ENCODE measurements at places on chromosomes 13 and 19. TPM values are rescaled to one million over a fixed set of nuclear protein-coding genes. Genes with fewer than 3 reads are reported as not detected.

VAV1 gene
- 6.3 TPM for total RNA-seq

HSPB6 gene
- total RNA-seq = 0.27 TPM

MAP1S gene
- total RNA-seq = 38.2 TPM

ILF3 gene
- total RNA-seq = 162 TPM

CEBPA gene
- total RNA-seq = 8.9 TPM

All from A549 treated with CORT108297 at 1 μM for 4 hours (cell line).